ENCODE measurements at places on chromosomes 7 and 10. TPM values are rescaled to one million over a fixed set of nuclear protein-coding genes. Genes with fewer than 3 reads are reported as not detected.

The SLC16A9 gene
- total RNA-seq: 16.1 TPM

The CYP26C1 gene
- 0.23 TPM for total RNA-seq

The ADAMTS14 gene
- total RNA-seq: 0.23 TPM

The CPA2 gene
- not detected for total RNA-seq

The P4HA1 gene
- total RNA-seq: 46.4 TPM

The MINDY4 gene
- 6.9 TPM for total RNA-seq

The OR9A2 gene
- 0.69 TPM for total RNA-seq

The CPVL gene
- 14.1 TPM for total RNA-seq

The VWA2 gene
- total RNA-seq: 3.2 TPM

The CALHM3 gene
- total RNA-seq: not detected

The SLC13A1 gene
- total RNA-seq: not detected

The C7orf57 gene
- total RNA-seq: 5.8 TPM

The TUBB8 gene
- not detected for total RNA-seq

The CUBN gene
- 3.5 TPM for total RNA-seq

The NODAL gene
- 3.5 TPM for total RNA-seq

All from diencephalon (tissue), 1 donor.